ENCODE measurements at places on chromosomes 3 and 15.
A peak's percentile ranks its signal among the peaks of the same experiment; 100 is the strongest.

GRCh38 chr3:33746416-33747116 is 28.5 kb upstream of the CLASP2 start:
- DNase-seq = no peak

DNA sequence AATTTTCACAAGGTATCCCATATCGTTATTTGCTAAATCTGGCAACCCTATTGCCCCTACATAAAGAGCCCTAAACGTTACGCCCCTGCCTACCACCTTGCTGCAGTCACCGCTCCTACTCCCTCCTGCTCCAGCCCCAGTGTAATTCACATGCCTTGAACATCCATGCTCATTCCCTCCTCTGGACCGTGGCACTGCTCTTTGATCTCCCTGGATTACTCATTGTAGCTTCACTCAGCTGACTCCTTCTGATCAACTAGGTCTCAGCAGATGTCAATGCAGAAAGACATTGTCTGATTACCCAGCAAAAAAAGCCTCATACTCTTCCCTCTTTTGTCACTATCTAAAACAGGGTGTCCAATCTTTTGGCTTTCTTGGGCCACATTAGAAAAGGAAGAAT is 40.7 kb upstream of the KBTBD8 start:
- DNase-seq = no peak

GRCh38 chr3:50278123-50278879 is 586 bp upstream of the LSMEM2 start:
- DNase-seq = peak; percentile 74

DNA sequence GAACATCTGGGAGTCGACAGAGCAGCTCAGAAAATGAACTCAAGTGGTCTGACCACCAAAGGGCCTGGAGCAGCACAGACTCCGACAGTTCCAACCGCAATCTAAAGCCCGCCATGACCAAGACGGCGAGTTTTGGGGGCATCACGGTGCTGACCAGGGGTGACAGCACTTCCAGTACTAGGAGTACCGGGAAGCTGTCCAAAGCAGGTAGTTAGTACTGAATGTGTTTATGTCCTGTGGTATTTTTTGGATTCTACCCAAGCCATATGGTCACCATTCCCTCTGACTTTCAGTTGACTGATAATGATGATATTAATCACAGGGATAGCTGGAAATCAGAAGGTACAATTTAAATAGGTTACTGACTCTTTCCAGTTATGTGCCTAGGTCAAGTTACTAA is 82.3 kb downstream of the ARPP21 start:
- no peak for DNase-seq

GRCh38 chr3:127781411-127782001 is 40.8 kb downstream of the MGLL start:
- DNase-seq = no peak

- peak; percentile 69 for DNase-seq
Measured at GRCh38 chr15:57138349-57138788, 219.9 kb downstream of the TCF12 start.

DNA sequence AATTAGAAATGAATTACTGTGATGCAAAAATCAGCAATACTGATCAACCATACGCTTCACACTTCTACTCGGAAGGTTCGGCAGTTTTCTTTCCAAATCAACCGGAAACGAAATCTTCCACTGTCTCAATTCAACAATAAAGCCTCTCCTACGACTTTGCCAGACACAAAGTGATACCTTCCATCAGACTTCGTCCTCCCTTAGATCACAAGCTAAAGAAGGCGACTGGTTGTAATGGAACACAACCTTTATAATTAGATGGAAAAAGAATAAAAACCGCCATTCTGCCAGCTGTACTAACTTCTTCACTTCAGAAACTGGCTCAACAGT is 618 bp downstream of the PARL start:
- no peak for DNase-seq

- no peak for DNase-seq
Measured at GRCh38 chr3:132034097-132034485, 723 bp downstream of the CPNE4 start.

DNA sequence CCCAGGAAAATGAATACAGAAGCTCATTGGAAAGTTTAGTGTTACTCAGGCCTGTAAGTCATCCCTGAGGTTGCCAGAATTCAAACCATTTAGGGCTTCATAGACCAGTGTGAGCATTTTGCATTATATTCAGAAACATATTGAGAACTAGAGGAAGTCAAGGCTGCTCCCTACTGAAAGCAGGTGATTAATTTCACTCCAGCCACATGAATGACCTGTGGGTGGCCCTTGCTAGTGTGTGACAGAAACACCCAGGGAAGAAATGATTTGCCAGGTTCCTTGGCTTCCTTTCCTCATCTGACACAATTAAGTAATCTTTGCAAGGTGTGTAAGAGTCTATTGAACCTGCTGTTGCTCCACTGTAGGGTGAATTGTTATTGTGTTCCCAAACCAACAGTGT is 61.8 kb downstream of the GAP43 start:
- no peak for DNase-seq
